NCI-H1694 (cell line): ENCODE measurements at places on chromosomes 5 and 9.

DNA sequence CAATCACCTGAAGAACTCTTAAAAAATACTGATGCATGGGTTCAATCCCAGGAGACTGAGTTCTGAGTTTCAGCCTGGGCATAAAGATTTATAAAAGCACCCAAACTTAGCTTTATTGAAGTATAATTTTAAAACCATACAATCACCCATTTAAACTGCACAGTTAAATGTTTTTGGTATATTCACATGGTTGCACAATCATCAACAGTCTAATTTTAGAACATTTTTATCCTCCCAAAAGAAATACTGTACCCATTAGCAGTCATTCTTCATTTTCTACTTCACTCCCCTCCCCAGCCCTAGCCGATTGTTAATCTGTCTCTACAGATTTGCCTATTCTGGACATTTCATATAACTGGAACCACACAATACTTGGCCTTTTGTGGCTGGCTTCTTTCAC, 141.7 kb downstream of the ARSB start:
- no peak for DNase-seq

DNA sequence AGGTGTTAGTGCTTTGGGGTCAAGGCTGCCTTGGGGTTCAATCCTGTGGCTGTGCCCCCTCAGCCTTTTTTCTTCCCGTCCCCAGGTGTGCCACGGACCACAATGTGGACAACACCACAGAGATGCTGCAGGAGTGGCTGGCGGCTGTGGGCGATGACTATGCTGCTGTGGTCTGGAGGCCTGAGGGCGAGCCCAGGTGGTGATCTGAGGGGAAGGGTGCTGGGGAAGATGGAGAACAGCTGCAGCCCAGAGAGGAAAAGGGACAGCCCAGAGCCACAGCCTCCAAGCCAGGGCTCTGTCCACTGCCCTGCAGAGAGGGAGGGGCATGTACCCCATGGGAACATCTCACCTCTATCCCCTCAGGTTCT, 2.1 kb downstream of the CERCAM start:
- no peak for DNase-seq

DNA sequence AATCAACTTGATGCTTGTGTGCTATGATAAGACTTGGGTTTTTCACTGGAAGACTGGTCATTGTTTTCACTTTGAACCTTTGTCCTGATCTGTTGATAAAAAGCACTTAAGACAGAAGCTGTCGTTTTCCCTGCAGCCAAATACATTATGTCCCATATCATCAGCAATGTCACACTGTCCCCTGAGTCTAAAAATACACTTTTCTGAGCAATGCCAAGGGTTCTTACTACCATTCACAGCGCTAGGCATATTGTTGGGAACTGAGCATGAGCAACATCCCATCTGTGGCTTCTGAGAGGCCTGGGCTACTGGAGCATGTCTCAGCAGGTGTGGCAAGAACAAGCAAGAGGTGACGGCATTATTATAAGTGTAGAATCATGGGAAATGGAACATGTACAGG, 81.8 kb downstream of the SEMA6A start:
- no peak for DNase-seq

DNA sequence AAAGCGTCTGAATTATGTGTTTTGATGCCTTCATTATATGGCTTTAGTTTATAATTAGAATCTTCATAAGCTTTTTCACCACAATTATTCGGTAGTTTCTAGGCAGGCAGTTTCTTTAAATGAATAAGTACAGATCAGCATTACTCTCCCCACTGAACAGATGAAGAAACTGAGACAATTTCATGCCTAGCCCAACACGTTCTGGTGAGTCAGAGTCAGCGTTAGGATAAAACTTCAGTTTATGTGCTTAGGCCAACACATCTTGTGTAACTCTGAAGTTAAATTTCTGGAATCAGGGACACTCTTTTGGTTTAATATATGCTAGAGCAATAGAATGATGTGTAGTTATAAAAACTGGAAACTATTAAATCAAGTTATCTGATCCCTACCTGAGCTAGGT, 186.7 kb upstream of the ELL2 start:
- no peak for DNase-seq

GRCh38 chr5:943918-944620, 51.4 kb downstream of the TRIP13 start:
- DNase-seq: no peak

GRCh38 chr9:10661994-10662393, 49.2 kb upstream of the PTPRD start:
- DNase-seq: no peak

DNA sequence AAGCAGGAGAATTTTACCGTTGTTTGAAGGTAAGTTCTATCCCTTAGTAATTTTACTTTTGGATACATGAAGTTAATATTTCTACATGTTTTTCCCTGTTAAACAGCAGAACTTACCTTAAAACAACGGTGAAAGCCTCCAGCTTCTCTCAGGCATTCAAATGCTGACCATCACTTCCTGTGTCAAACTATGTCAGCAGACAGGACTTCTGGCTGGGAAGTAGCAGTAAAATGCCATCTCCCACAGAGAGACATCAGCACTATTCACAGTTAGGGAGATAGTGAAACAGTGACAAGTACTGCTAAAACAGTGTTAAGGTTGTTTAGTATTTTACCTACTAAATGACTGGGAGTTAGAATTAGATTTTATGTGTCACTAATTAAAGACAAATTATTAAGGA, 34.2 kb upstream of the GOLGA1 start:
- no peak for DNase-seq

GRCh38 chr5:132416306-132417009, 46.9 kb downstream of the SLC22A5 start:
- DNase-seq: no peak

GRCh38 chr5:13611604-13612003, 332.9 kb downstream of the DNAH5 start:
- no peak for DNase-seq
